ENCODE measurements at places on chromosomes 4 and X.

GRCh38 chr4:52098618-52099017 is 47.5 kb downstream of the SPATA18 start:
- DNase-seq = no peak

DNA sequence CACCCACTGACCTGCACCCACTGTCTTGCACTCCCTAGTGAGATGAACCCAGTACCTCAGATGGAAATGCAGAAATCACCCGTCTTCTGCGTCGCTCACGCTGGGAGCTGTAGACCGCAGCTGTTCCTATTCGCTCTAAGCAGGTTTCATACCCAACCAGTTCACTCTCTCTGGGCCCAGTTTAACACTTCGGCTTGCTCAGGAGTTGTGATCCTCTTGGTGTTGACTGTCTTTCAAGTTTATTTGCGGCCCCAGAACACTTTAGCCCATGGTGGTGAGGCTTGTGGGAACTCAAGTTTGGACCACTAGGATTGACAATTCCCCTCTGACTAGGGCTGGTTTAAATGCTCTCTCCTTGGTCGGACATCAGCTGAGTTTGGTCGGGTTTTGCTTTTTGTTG is 147.0 kb downstream of the DACH2 start:
- DNase-seq = no peak

DNA sequence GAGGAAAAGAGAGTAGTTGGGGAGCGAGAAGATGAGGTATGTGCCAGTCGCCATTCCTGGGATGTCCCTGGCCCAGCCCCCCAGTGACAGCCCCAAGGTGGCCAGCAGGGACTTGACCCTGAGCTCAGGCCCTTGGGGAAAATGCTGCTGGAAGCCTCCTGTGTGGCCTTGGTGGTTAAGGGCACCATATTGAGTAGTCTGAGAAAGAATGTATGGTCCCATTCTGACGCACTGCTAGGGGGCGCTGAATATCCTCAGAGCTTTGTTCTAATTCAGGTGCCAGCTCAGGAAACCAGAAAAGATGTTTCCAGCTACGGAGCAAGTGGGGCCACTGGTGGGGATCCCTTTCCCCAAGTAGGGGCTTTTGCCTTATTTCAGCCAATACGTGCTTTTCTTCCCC is 14.0 kb upstream of the UBA6 start:
- no peak for DNase-seq

DNA sequence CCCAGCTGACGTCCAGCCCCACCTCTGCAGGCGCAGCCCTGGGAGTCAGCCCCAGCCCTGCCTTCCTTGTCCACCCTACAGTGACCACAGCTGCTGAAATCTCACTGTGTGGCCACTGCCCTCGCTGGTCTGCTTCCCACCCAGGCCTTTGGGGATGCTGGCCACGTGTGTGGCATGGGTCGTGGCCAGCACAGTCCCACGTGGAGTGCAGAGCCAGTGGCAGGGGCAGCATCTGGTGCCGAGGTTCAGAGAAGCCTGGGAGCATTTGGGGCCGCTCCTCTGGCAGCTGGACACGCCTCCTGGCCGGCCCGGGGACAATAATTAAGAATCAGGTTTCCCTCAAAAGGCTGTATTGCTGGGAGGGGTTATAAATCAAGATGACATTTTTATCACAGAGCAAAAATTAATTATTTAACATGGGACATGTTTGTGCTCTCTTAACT is 92.1 kb downstream of the HMX1 start:
- DNase-seq = no peak

- no peak for DNase-seq
Observed at GRCh38 chrX:20499763-20500162, 233.1 kb upstream of the RPS6KA3 start.

DNA sequence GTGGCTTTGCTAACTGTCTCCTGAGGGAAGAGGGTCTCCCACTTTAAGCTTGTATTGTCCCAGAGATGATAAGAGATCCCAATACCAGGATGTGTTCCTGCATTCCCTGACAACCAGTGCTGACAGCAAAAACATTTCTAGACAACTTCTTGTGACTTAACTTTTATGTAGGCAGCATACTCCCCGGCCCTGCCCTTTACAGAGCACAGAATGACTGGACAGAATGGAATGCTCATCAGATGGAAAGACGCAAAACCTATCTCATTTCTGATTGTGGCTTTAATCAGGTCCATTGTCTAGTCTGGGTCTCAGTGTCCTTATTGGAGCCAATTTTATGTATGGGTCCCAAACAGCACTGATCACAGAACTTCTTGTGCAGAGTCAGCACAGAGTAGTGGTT is 18.2 kb upstream of the PLAC1 start:
- no peak for DNase-seq

GRCh38 chr4:102247041-102247440 is 98.2 kb downstream of the SLC39A8 start:
- no peak for DNase-seq

DNA sequence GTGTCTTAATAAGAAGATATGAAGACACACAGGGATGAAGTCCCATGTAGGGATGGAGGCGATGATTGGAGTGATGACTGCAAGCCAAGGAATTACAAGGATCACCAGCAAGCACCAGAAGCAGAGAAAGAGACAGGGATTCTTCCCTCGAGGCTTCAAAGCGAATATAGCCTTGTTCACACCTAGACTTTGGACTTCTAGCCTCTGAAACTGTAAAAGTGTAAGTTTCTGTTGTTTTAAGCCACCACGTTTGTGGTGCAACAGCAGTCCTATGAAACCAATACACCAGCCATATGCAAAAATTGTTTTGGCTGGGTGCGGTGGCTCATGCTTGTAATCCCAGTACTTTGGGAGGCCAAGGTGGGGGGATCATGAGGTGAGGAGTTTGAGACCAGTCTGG is 9.8 kb upstream of the PDS5A start:
- no peak for DNase-seq

DNA sequence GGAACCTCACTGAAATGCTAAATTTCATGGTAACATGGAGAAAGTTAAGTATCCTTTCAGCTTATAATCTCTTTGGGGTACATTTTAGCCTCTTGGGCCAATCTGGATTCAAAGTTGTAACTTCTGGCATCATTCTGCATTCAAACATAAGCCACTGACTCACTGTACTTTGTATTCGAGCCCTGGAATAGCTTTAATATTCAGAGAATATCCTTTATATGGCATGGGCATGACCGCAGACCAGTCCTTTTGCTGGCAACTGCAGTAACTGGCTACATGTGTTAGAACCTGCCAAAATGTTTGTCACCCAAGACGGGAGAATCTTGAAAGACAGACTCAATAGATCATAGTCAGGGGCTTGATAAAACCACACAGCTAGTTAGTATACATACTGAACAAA is 3.3 kb downstream of the GASK1B start:
- no peak for DNase-seq

DNA sequence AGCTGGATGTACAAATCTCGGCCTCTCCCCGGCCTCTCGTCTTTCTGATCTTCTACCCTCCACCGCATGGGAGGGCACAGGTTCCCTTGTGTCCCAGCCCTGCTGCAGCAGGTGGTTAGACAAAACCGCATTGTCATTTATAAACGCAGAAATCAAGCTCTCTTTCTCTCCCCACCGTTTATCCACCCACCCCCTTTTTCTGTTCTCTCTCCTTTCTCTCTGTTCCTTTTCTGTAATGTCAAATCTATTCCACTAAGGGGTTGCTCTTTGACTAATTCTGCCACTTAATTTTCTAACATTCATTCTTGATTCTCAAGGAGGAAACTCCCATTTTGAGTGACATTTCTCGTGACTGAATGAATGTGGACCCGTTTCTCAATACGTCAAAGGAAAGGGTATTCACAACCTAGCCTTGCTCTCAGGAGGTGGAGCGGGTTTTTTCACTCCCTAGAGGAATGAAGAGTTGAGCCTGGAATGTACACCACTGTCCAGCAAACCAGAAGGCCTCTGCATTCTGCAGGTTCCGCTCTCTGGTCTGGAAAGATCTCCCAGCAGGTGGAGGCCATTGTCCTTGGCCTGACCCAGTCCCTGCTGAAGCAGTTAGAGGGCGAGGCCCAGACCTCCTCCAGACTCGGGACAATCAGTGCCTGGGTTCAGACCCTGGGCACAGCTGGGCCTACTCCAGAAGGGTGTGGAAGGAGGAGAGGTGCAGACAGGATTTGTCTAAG is 70.9 kb upstream of the ENPP6 start:
- no peak for DNase-seq

DNA sequence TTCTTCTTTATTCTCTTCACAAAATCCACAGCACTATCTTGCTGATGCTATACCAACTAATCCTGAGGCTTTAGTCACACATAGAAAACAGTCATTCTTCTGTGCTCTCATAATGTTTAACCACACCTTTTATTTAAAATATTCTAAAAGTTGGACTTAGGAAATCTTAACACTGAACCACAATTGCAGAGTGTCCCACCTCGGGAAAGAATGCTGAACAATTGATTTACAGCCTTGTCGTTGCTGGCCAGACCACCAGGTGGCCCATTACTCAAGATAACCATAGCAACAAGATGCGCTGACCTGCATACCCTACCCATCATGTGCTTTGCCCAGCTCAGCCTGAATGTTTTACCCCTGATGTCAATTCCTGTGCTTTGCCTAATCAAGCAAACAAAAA is 100.8 kb downstream of the ARSJ start:
- no peak for DNase-seq

DNA sequence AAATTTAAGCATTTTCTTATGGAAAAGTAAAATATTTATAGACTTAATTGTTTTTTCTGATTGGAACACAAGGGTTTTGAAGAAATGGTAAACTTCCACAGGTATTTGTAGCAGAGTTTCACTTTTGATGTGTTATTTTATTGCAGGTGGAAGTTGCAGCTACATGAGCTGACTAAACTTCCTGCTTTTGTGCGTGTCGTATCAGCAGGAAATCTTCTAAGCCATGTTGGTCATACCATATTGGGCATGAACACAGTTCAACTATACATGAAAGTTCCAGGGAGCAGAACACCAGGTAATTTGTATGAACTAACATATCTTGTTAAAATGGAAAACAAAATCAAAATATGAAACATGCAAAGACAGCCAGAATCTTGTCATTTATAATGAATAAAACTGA is 117.4 kb downstream of the DIPK2B start:
- no peak for DNase-seq

- DNase-seq = no peak
Observed at GRCh38 chrX:74286950-74287740, 16.8 kb upstream of the ZCCHC13 start.

DNA sequence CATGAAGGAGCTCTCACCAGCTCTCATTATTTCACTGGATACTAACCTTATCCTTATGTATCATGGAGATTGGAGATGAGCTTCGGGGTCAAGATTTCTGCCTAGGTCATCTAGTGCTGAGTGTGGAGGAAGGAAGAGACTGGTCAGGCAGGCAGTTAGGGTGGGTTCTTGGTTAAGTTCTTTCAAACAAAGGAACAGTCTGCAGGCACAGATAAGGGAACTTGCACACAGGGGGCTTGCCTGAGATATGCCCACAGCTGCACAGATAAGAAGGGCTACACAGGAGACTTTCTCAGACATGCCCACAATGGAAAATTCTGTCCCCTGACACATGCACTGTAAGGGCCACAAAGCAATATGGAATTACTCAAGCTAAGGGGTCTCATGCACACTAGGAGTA is 904.1 kb downstream of the NLGN4X start:
- no peak for DNase-seq

DNA sequence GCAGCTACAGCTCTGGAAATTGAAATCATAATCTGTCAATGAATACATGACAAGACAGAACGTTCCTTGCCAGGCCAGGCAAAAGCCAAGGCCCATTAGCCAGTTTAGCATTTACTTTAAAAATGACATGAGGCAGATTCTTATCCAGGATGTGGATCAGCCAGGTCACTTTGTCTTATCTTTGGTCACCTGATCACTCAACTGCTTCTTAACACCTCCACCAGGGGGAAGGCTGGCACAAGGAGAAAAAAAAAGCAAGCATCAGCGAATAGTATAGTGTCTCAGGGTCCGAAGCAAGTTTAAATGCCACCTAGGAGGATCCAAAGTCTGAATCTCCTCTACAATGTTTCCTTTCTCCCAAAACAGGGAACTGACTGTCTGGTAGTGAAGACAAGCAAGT is 18.8 kb downstream of the ATP1B4 start:
- DNase-seq = no peak

GRCh38 chrX:130125091-130125874 is 15.0 kb upstream of the ELF4 start:
- no peak for DNase-seq

GRCh38 chr4:76206222-76206942 is 7.2 kb downstream of the SCARB2 start:
- no peak for DNase-seq

- DNase-seq = no peak
Observed at GRCh38 chr4:17690898-17691297, 76.5 kb downstream of the MED28 start.

DNA sequence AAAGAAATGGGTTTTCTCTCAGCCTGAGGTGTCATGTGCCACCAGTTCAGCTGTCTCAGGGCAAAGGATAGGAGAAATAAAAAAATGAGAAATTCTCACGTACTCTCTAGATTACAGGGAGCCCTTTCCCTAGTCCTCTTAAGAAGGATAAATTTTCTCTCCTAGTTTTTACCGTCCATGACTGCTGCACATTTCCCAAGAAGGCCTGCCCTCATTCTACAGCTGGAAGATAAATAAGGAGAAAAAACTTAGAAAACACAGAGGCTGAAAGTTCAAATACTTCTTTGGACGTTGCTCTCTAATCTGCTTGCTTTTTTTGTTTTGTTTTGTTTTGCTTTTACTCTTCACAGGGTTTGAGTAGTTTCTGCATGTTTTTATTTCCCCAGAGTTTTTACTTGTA is 211.9 kb downstream of the DCAF12L2 start:
- DNase-seq = no peak

- DNase-seq = no peak
Observed at GRCh38 chrX:153944140-153944799, at the start of gene RENBP. Gene RENBP, minus strand, starts transcription at chrX:153944643. Its CDS starts 33 bp downstream, at chrX:153944610.

- DNase-seq = no peak
Observed at GRCh38 chr4:7985891-7986441, 46.3 kb upstream of the AFAP1 start.

DNA sequence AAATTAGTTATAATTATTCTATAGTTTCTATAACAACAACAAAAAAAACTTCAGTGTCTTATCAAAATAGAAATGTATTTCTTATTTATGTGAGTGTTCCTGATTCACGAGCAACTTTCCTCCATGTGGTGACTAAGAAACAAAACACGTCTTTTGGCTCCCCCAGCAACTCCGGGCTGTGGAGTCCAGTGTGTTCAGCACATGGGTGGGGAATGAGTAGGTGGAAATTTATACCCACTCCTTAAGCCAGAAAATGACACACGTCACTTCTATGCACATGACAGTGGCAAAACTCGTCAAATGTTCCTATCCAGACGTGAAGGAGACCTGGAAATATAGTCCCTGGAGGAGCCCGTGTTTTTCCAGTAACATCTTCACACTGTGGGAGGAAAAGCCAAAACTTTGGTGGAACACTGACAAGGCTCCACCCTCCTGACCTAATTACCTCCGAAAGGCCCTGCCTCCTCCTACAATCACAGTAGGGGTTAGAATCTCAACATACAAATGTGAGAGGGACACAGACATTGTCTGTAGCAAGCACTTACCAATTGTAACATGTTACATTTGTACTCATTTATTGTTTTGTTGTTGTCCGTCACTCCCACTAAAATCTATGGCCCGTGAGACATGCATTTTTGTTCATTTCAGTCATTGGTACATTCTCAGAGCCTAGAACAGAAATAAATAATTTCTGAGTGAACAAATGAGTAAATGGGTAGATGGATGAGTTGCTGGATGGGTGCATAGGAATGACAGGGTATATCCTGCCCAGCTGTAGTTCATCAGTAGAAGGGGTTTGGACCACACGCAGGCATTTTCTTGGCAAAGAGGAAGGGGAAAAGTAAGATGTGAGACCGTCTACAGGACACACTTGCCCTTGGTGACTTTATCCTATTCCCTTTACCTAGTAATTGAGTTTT is 605.8 kb upstream of the TENM3 start:
- no peak for DNase-seq

Data from activated T-helper 1 cell treated with anti-CD3 and anti-CD28 coated beads, Interleukin-2, amount 50 U/mL, for 16 hours (primary cell).